ENCODE measurements at places on chromosomes 2 and 18. TPM values are rescaled to one million over a fixed set of nuclear protein-coding genes. Genes with fewer than 3 reads are reported as not detected.

Gene C2orf76
- 9.2 TPM for total RNA-seq

GRCh38 chr2:131037398-131038257, 55.6 kb downstream of the FAM168B start:
- H3K27me3 ChIP-seq, result peaks cover 13% of the 10 kb centered on the region
- no peak overlapping the region for H3K4me3 ChIP-seq
- H3K4me1 ChIP-seq, result no peaks in the 10 kb centered on the region
- H3K36me3 ChIP-seq, result no peaks in the 10 kb centered on the region

DNA sequence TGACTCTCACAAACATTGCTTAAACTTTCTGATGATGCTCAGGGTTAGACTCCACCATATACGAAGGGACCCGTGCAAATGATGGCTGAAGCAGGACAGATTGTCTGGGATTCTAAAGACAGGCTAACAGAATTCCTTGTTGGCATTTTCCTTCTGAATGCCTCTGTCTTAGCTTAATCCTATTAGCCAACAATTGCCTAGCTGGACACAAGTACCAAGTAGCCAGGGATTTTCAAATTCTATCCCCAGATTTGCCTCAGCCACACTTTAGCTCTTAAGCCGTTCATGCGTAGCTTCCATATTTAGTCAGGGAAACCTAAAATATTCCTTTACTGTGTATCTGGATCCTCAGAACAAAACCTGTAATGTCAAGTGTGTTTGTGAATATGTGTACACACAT, 40.0 kb downstream of the COL4A3 start:
- H3K4me1 ChIP-seq, result no peaks in the 10 kb centered on the region
- no peak overlapping the region for H3K4me3 ChIP-seq
- DNase-seq, result no peak
- no peaks in the 10 kb centered on the region for H3K36me3 ChIP-seq
- no peaks in the 10 kb centered on the region for H3K27me3 ChIP-seq
- H3K27ac ChIP-seq, result no peak overlapping the region

- no peak overlapping the region for H3K27ac ChIP-seq
- no peaks in the 10 kb centered on the region for H3K27me3 ChIP-seq
- no peaks in the 10 kb centered on the region for H3K4me1 ChIP-seq
These were observed 266.1 kb upstream of the SP5 start for GRCh38 chr2:170449034-170449433.

DNA sequence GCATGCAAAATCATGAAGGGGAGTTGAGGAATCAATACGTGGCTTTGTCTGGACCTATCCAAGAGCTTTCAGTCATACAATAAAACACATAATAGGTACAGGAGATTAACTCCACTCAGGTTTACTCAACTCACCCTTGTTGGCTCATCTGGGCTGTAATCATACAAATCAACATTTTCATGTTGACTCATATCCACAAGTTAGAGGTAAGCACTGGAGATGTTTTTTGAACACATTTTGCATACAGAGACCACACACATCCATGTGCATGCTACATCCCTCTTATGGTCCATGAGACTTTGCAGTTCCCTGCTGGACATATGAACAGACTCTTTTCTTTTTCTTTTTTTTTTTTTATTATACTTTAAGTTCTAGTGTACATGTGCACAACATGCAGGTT, 336.9 kb upstream of the PIK3C3 start:
- H3K27me3 ChIP-seq, result no peaks in the 10 kb centered on the region
- no peaks in the 10 kb centered on the region for H3K4me1 ChIP-seq
- no peak overlapping the region for H3K27ac ChIP-seq
- H3K4me3 ChIP-seq, result no peak overlapping the region
- H3K36me3 ChIP-seq, result no peaks in the 10 kb centered on the region

- no peaks in the 10 kb centered on the region for H3K27me3 ChIP-seq
- no peak overlapping the region for H3K27ac ChIP-seq
- no peak overlapping the region for H3K4me3 ChIP-seq
- no peaks in the 10 kb centered on the region for H3K36me3 ChIP-seq
- H3K4me1 ChIP-seq, result no peaks in the 10 kb centered on the region
These were observed 19.4 kb downstream of the TLK1 start for GRCh38 chr2:171141320-171141719.

GRCh38 chr2:212556296-212556695, 17.7 kb upstream of the ERBB4 start:
- H3K27me3 ChIP-seq, result no peaks in the 10 kb centered on the region
- no peaks in the 10 kb centered on the region for H3K4me1 ChIP-seq
- H3K27ac ChIP-seq, result no peak overlapping the region
- no peaks in the 10 kb centered on the region for H3K36me3 ChIP-seq
- H3K4me3 ChIP-seq, result no peak overlapping the region
- DNase-seq, result no peak
